ENCODE measurements at places on chromosomes 2 and 18.

DNA sequence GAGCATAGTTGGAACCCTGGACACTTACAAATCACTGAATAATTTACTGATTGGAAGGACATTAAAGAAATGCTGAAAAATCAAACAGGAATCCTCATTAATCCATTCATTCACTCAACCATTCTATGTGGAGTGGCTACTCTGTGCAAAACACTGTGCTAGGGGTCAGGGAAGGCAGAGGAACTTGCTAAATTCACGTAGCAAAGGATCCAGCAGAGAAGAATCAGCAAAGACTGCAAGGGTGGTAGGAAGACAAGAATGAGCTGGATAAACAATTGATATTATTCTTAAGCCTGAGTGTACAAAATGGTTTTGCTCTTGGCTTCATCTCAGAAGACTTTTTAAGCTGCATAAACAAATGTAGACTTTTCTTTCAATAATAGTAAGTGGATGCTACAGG is 164.3 kb upstream of the CAVIN2 start:
- DNase-seq: no peak

- DNase-seq: no peak
Measured at GRCh38 chr2:100786297-100786658, 33.7 kb upstream of the NPAS2 start.

DNA sequence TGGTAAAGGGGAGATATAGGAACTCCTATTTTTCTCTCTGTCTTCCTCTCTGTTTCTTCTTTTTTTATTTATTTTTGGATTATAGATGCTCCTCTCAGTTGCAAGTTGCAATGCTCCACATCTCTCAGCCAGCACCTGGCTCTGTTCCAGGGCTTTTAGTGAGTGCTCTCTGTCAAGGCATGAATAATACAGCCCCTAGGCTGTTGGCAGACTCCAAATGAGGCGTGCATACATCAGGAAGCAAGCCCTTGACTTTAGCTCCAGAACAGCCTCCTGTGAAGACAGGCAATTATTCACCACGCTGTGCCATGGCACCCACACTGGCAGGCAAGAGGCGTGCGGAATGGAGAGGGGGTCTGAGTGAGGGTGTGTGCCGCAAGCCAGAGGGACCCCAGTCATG is 228.1 kb upstream of the PXDN start:
- no peak for DNase-seq

GRCh38 chr2:51782921-51783765 is 751.2 kb upstream of the NRXN1 start:
- DNase-seq: no peak

GRCh38 chr2:137261881-137262585 is 496.7 kb downstream of the THSD7B start:
- DNase-seq: no peak

DNA sequence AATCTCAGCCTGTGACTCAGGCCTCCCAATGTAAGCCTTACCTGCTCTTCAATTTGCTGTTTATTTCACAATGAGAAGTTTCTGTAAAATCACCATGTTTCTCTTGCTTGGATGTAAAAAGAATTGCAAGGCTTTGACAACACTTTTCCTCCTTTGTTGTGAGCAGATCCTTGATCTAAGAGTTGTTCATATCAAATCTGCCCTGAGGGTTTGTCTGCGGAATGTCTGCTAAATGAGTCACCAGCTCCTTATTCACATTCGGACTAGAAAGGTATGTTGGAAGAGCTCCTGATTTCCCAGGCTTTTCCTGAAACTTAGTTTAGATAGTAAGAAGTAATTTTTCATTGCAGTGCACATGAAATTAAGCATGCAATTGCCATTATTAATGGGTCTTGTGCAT is 268.2 kb upstream of the TCF4 start:
- no peak for DNase-seq

DNA sequence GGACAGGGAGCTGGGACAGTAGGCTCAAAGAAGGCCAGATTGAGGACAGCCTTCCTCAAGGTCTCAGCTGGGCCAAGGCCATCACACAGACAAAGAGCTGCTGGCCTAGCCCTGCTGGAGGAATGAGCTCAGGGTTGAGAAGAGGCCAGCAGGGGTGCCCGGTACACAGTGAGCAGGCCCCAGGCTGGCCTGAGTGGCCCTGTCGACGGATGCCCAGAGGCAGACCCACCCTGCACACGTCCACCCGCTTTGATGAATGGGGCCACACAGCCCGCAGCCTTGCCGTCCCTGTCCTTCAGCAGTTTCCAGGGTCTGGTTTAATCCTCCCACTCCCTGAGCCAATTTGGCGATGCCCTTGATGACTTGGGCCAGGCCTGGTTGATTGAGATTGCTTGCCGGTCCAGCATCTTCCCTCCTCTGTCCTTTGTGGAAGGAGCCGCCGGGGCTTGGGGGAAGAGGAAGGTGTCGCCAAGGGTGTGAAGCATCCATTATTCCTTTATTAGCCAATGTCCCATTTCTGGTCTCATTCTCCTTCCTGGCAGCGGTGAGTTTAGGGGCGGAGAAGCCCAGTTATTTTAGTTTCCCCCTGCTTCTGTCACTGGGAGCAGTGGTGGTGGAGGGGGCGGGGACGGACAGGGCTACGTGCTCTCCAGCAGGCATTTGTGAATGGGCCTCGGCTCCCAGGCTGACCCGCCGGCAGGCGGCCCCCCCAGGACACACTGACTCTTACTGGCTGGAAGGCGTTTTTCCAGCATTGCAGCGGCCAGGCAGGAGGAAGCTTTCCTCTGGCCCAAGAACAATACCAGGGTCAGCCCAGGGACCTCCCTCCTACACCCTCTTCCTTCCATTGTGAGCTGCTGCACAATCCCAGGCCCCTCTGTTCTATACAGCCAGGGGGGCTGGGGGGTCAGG is 141.8 kb downstream of the CTIF start:
- DNase-seq: no peak

- no peak for DNase-seq
Measured at GRCh38 chr2:105977212-105977611, 216.9 kb downstream of the UXS1 start.

- DNase-seq: no peak
Measured at GRCh38 chr18:45962866-45963265, 4.3 kb downstream of the EPG5 start.

GRCh38 chr2:174635015-174635593 is 37.5 kb upstream of the WIPF1 start:
- no peak for DNase-seq

DNA sequence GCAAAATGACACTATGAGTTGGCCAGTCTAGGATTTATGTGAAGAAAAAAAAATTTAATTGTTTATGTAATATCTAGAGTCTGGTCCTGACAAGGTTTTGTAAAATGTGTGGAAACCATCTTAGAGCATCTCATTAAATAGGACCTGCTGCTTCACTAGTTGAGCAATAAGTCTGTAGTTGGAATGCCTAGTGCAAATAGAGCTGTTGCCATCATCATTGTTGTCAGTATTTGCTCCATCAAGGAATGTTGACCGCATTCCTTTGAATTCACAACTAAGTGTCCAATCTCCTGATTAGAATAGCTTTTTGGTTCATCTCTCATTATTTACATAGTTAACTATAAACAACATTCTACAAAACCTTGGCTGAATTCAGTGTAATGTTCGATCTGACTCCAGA is 32.2 kb upstream of the RPE start:
- DNase-seq: no peak

GRCh38 chr2:118731413-118731812 is 116.0 kb downstream of the EN1 start:
- DNase-seq: no peak

DNA sequence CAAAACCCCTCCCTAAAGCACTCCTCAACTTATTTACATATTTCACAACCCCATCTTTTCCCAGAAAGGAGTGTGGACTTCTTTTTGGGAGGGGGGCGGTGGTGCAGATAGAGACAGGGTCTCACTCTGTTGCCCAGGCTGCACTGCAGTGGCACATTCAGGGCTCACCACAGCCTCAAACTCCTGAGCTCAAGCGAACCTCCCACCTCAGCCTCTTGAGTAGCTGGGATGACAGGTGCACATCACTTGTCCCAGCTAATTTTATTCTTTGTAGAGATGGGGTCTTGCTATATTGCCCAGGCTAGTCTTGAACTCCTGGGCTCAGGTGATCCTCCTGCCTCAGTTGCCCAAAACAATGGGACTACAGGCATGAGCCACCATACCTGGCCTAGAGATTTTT is 44.1 kb downstream of the ADCY3 start:
- DNase-seq: no peak

GRCh38 chr2:145407-145806 is 99.1 kb upstream of the FAM110C start:
- DNase-seq: no peak

DNA sequence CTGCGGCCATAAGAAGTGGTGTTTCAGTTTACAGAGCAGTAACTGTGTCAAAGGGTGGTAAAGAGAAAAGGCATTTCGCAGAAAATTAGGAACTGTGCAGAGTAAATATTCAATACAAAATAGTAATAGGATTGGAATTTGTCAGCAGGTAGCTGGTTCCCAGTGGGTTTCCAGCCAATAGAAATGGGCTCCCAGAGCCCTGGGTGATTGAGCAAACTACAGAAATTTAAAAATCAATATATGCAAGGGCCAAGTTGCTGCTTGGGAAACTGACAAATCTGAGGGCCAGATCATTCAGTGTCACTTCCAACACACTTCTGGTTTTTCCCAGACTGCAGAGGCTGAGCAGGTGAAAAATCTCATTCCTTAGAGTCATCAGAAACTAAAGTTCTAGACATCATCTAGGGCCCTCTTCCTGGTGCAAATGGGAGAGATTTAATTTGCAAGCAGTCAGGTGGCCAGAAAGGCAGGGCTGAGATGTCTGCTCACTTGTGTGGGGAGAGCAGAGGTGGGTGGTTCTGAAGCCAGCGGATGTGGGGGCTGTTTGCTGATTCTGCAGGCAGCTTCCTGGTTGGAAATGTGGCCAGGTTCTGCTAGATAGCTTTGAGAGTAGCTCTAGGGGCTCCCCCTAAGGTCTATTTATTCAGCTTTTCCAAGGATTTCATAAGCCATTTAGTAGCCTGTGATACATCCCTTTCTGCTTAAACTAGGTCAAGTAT is 182.4 kb downstream of the NCK2 start:
- DNase-seq: no peak

DNA sequence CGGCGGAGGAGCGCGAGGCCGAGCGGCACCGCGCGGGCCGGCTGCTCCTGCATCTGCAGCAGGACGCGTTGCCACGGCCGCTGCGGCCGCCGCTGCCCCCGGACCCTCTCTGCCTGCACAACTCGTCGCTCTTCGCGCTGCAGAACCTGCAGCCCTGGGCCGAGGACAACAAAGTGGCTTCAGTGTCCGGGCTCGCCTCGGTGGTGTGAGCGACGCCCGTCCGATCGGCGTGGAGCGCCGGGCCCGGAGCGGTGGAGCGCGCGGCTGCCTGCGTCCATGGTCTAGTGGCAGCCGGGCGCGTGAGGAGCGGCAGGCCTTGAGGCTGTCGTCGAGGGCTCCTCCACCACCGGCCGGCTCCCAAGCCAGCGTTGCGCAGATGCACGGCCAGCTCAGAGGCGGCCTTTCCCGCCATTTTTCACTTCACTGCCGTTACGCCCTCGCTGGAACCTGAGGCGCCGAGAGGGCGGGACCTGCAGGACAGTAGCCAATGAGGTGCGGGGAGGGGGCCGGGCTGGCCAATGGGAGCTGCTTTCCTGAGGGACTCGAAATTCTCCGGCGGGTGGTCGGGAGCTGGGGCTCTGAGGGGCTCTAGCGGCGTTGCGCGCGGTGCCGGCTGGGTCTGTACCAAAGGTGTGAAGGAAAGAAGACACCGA is 1.9 kb downstream of the TLX2 start:
- DNase-seq: peak; percentile 71

GRCh38 chr18:21450913-21451312 is 149.6 kb downstream of the ESCO1 start:
- DNase-seq: no peak

- DNase-seq: no peak
Measured at GRCh38 chr2:240418311-240418710, 17.2 kb upstream of the GPC1 start.

DNA sequence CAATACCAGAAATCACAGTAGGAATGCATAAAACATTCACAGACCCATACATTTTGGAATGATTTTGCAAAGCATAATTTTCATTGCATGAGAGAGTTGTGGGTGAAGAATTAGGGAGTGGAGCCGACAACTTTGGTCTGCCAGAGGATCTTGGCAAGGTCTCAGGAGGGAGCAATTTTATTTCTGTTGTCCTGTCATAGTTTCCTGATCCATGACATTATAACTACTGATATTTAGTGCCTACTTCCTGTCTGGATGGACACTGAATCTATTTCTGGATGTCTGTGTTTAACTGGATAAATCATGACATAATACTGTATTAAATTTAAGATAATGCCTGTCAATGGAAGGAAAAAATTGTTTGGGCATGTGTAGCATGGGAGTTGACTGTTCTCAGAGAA is 2.4 kb downstream of the ITGA4 start:
- no peak for DNase-seq

- DNase-seq: no peak
Measured at GRCh38 chr2:218448934-218449333, 30.0 kb downstream of the VIL1 start.

GRCh38 chr2:233164128-233164635 is 87.3 kb upstream of the ATG16L1 start:
- no peak for DNase-seq

- no peak for DNase-seq
Measured at GRCh38 chr18:55465313-55465712, 122.7 kb downstream of the TCF4 start.

GRCh38 chr2:10141736-10142639 is 19.4 kb downstream of the RRM2 start:
- no peak for DNase-seq

- DNase-seq: no peak
Measured at GRCh38 chr2:239905884-239906654, 119.1 kb downstream of the NDUFA10 start.

- no peak for DNase-seq
Measured at GRCh38 chr2:234929002-234929401, 22.8 kb upstream of the SH3BP4 start.

GRCh38 chr2:187509667-187510417 is 44.4 kb downstream of the TFPI start:
- no peak for DNase-seq

GRCh38 chr2:182784777-182785176 is 68.7 kb downstream of the DNAJC10 start:
- peak; percentile 3 for DNase-seq

DNA sequence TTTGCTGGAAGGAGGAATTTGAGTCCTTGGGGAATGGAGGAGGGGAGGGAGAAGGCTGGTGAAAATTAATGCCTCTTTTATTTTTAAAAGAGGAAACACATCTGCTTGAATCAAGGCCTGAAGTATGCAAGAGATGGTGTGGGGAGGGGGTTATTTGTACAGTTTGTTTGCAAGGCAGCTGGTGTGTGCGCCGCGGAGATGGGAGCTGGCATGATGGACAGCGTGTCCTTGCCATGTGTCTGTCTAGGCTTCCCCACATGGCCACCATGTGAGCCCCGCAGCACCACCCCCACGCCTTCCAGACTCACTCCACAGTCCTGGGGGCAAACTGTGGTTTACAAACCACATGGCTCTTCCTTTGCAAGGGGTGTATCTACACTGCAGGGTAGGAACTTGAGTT is 154.8 kb upstream of the APCDD1 start:
- no peak for DNase-seq

GRCh38 chr2:237782181-237782580 is 16.4 kb upstream of the RBM44 start:
- DNase-seq: no peak

- DNase-seq: no peak
Measured at GRCh38 chr2:61357681-61358080, 113.2 kb downstream of the USP34 start.

Measured in GM06990 (cell line).